ENCODE measurements at places on chromosomes 3 and 15.

DNA sequence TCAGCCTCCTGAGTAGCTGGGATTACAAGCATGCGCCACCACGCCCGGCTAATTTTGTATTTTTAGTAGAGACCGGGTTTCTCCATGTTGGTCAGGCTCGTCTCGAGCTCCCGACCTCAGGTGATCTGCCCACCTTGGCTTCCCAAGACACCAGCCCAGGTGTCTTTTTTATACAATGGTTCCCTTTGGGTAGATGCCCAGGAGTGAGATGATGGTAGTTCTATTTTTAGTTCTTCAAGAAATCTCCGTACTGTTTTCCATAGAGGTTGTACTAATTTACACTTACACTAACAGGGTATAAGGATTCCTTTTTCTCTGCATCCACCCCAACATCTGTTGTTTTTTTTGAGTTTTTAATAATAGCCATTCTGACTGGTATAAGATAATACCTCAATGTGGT is 94.3 kb downstream of the IGF2BP2 start:
- DNase-seq: no peak

DNA sequence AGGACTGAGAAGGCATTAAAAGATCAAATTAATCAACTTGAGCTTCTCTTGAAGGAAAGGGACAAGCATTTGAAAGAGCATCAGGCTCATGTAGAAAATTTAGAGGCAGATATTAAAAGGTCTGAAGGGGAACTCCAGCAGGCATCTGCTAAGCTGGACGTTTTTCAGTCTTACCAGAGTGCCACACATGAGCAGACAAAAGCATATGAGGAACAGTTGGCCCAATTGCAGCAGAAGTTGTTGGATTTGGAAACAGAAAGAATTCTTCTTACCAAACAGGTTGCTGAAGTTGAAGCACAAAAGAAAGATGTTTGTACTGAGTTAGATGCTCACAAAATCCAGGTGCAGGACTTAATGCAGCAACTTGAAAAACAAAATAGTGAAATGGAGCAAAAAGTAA is 149.7 kb upstream of the LRRFIP2 start:
- peak; percentile 34 for DNase-seq

DNA sequence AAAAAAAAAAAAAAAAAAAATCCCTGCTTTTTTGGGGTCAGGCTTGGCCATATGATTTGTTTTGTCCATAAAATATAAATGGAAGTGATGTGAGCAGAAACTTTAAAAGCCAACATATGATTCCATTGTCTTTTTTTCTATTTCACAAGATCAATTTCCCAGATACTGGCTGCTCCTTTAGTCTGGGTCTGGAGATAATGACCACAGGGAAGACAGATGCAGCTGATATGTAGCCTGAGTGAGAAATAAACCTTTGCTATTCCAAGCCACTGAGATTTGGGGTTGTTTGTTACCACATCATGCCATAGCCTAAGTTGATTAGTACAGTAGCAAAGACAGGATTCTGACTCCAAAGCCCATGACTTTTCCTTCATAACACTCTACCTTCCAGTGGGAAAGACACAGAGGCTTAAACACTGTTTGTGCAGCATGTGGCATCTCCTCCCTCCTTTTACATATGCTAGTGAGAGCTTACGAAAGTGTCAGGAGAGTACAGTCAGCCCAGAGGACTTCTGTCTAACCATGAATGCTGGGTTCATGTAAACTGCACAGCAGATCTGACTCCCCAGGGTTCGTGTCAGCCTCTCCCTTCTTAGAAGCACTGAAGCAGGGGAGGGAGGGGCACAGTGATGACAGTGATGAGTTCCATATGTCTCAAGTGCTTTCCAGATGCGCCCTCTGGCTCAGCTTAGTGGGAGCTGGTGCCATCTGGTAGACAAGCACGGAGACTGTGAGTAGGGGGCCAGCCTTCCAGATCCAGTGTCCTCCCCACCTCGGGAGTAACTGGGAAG is 36.7 kb upstream of the SLC7A14 start:
- peak; percentile 84 for DNase-seq

DNA sequence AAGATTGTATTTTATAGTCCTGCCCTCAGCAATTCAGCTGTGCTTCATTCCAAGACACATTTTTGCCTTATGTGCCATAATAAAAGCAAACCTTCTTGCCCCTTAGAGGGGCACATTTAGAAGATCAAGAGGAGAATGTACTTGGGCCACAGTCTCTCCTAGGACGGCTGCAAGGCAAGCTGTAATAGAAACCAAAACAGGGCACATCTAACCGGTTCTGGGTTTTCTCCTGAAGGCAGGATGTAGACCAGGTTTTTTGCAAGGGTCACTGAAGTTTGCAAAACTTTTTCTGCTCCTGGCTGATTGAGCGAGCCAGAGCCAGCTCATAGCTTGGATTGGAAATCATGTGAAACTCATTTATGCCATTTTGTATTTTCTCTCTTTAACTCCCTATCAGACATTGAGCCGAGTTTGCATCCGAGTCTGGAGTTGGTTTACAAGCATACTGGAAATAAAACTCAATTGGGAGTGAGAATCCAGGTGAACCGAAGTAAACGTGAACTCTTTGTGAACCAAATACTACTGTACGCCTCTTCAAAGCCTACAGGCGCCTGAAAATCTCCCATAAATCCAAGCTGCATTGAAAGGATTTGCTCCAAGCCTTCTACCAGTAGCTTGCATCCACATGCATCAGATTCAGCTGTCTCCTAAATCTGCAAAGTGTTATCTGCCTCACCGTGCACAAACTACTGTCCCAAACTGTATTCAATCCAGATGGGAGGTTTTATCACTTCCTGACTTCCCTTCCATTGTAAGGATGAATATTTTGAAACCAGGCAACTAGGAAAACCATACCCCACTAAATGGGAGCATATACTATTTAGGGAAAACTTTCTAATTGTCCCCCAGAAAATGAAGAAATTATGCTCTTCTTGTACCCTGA is 60.9 kb upstream of the TSC22D2 start:
- DNase-seq: no peak

GRCh38 chr3:158110658-158111018 is 749 bp downstream of the RSRC1 start:
- no peak for DNase-seq

GRCh38 chr15:57806003-57806402 is 99.5 kb downstream of the POLR2M start:
- no peak for DNase-seq

DNA sequence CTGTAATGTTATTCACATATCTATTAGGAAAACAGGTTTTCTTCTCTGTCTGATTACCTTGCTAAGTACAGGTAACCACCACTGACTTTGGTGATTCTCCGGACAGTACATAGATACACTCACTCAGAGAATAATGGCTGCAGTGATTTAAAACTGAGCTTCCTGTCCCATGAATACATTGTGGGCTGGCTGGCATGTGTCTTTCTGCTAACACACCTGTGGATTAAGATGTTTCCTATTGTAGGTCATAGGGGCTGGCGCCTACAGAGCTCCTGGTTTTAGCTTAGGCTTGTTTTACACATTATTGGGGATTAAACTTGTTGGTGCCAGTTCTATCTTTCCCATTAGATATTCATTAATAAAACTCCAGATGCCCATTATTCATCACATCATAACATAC is 102.7 kb upstream of the MEIS2 start:
- no peak for DNase-seq
